ENCODE measurements at places on chromosomes 5 and 9. TPM values are rescaled to one million over a fixed set of nuclear protein-coding genes. Genes with fewer than 3 reads are reported as not detected.

COL23A1 gene
- total RNA-seq, result not detected

IL13 gene
- not detected for total RNA-seq

VDAC1 gene
- 407 TPM for total RNA-seq

FER gene
- total RNA-seq, result 56.6 TPM

PGM5 gene
- 3.0 TPM for total RNA-seq

SLC34A1 gene
- not detected for total RNA-seq

MZB1 gene
- not detected for total RNA-seq

CER1 gene
- total RNA-seq, result not detected

IER5L gene
- total RNA-seq, result 22.7 TPM

C5orf47 gene
- total RNA-seq, result not detected

CLTB gene
- total RNA-seq, result 86.4 TPM

SPATA31A3 gene
- not detected for total RNA-seq

SLC6A18 gene
- total RNA-seq, result not detected

TTC23L gene
- total RNA-seq, result 0.30 TPM

CDC25C gene
- total RNA-seq, result 0.30 TPM

GABRP gene
- total RNA-seq, result not detected

BTNL3 gene
- total RNA-seq, result not detected

SMIM3 gene
- 233 TPM for total RNA-seq

HTR4 gene
- total RNA-seq, result not detected

PCDHGA7 gene
- 4.2 TPM for total RNA-seq

ADCY2 gene
- not detected for total RNA-seq

EPB41L4B gene
- not detected for total RNA-seq

NFIB gene
- total RNA-seq, result 16.4 TPM

DOCK2 gene
- 5.4 TPM for total RNA-seq

TAS2R1 gene
- total RNA-seq, result not detected

GCNT1 gene
- 27.3 TPM for total RNA-seq

PAEP gene
- not detected for total RNA-seq

BTNL9 gene
- not detected for total RNA-seq

SH3RF2 gene
- 7.7 TPM for total RNA-seq

TTC33 gene
- 16.3 TPM for total RNA-seq

TXNDC8 gene
- not detected for total RNA-seq

RAB3C gene
- total RNA-seq, result not detected

ZNF879 gene
- 2.8 TPM for total RNA-seq

IL7R gene
- 3.6 TPM for total RNA-seq

ALDOB gene
- total RNA-seq, result not detected

TLX3 gene
- total RNA-seq, result not detected

FOXD4L5 gene
- 0.09 TPM for total RNA-seq

TMC1 gene
- 0.28 TPM for total RNA-seq

IFNB1 gene
- total RNA-seq, result 0.30 TPM

PCAT7 gene
- 0.30 TPM for total RNA-seq

LOX gene
- total RNA-seq, result 874 TPM

TAF11L10 gene
- not detected for total RNA-seq

SLC36A2 gene
- total RNA-seq, result not detected

THOC3 gene
- 58.2 TPM for total RNA-seq

INSL4 gene
- total RNA-seq, result not detected

RGS14 gene
- 3.9 TPM for total RNA-seq

OR2S2 gene
- total RNA-seq, result not detected

ROR2 gene
- 20.5 TPM for total RNA-seq

NTRK2 gene
- under 0.01 TPM for total RNA-seq

LECT2 gene
- not detected for total RNA-seq

CTXN3 gene
- total RNA-seq, result not detected

HAVCR2 gene
- not detected for total RNA-seq

TRPM3 gene
- under 0.01 TPM for total RNA-seq

CCL28 gene
- total RNA-seq, result 1.5 TPM

VLDLR gene
- total RNA-seq, result 50.5 TPM

SHOC1 gene
- total RNA-seq, result 0.09 TPM

DNM1 gene
- 14.2 TPM for total RNA-seq

GZMA gene
- not detected for total RNA-seq

KCNV2 gene
- total RNA-seq, result not detected
